Nephron progenitor cell (in vitro differentiated cells): ENCODE measurements at places on chromosomes 1 and 21.

GRCh38 chr1:91894036-91894761 lies 8.2 kb upstream of the TGFBR3 start:
- no peak for DNase-seq

DNA sequence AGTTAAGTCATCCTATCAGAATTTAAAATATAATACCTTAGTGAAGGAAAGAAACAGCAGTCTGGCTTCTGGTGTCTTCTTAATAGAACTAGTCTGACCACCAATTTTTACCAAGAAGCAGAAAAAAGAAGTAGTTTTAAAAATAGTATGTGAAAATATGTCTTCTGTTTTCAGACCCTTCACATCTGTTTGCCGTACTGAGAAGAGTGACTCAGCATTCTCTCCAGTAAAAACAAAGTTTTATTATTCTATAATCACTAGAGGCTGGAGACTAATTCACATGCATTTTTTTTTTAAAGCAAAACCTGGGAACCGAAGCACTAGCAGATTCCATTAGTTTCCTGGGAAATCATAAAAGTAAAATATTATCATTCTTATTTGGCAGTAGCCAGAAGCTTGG lies 163.8 kb downstream of the COL24A1 start:
- DNase-seq = no peak

GRCh38 chr1:184223216-184223615 lies 163.6 kb upstream of the C1orf21 start:
- DNase-seq = no peak

GRCh38 chr1:159089184-159089791 lies 12.7 kb upstream of the AIM2 start:
- no peak for DNase-seq
